GM12892 (cell line): ENCODE measurements at places on chromosomes 5 and 9.

GRCh38 chr5:143759396-143760130, 52.4 kb upstream of the HMHB1 start:
- no peak for DNase-seq

GRCh38 chr9:21988056-21988990, 5.9 kb downstream of the CDKN2A start:
- DNase-seq: no peak

- DNase-seq: no peak
Observed at GRCh38 chr5:158541536-158542297, 558.0 kb downstream of the EBF1 start.

- DNase-seq: no peak
Observed at GRCh38 chr5:6733411-6734242, 20.4 kb downstream of the TENT4A start.

DNA sequence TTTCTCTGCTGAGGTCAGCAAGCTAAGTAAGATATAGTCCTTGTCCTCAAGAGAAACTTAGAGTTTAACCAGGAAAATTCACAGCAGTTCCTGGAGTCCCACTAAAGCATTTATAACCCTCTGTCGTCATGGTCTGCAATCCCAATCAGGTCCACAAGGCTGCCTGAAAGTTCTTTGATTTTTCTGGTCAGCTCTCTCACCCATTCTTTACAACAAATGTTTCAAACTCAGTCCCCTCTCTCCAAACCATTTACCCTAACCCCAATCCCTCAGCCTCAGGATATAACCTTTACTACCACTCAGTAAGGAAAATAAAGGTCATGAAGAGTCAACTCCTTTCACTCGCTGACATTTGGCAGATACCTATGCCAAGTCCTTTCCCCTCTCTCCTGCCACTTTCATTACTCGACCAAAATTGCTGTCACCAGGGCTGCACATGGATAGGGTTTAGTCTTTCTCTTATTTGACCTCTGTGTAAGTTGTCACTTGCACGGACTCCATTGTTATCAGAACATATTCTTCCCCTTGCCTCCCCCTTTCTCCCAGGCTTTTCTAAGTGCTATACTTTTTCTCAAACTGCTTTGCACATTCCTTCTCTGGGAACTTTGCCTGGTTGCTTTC, 936.6 kb downstream of the NR2F1-AS1 start:
- DNase-seq: no peak

GRCh38 chr9:77945798-77946197, 85.8 kb downstream of the GNAQ start:
- no peak for DNase-seq

GRCh38 chr5:14684757-14685156, 20.2 kb downstream of the OTULIN start:
- no peak for DNase-seq

GRCh38 chr5:142896325-142897007, 126.3 kb downstream of the ARHGAP26 start:
- no peak for DNase-seq

- no peak for DNase-seq
Observed at GRCh38 chr5:173715607-173716006, 99.2 kb upstream of the BOD1 start.

GRCh38 chr9:70170151-70170790, 88.5 kb upstream of the SMC5 start:
- no peak for DNase-seq

DNA sequence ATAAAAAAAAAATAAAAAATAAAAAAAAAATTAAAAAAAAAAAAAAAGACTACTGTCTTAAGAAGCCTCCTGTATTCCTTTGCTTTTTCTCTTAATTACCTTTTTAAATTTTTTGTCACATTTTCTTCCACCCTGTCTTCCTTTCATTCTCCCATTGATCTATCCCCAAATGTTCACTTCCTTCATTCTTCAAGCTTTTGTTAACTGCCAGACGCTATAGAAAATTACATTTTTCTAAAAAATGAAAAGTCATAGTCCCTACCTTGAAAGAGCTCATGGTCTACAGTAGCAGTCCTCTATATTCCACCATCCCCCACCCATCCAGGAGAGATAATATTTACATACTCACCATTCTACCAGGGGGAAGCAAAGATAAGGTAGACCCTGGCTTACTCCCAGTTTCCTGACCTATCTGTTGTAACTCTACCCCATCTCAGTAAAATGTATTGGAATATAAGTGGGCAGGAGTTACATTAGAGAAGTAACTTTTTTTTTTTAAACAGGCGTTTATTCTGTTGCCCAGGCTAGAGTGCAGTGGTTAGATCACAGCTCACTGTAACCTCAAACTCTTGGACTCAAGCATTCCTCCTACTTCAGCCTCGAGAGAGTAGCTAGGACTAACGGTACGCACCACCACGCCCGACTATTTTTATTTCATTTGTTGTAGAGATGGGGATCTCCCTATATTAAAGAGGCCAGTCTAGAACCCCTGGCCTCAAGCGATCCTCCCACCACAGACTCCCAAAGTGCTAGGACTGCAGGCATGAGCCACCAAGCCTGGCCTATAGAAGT, 3.8 kb upstream of the PRKAA1 start:
- DNase-seq: no peak

DNA sequence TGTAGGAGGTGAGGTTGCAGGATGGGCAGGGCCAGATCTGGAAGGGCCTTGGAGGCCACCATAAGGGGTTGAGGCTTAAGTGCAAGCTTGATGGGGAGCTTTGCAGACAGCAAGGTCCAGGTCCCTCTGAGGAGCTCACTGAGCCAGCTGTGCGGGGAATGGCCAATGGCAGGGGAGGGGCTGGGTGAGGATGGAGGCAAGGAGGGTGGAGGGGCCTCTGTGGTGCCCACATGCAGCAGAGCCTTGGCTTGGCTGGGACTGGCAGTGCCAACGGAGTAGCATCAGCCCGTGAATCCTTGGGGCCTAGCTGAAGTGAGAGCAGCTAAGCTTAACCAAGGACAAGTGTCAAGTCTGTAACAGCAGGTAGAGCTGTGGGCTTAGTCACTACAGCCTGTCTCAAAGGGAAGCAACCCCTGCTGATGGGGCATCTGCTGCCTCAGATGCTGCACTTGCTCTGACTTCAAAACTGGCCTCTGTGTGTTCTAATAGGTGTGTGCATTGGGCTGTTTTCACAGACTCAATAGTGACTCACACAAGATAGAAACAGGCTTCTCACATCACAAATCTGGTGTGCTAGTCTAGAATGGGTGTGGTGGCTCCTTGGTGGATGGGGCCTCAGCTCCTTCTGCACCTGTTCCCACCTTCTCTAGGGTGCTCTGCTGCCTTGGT, 16.3 kb downstream of the GALNT12 start:
- DNase-seq: no peak

DNA sequence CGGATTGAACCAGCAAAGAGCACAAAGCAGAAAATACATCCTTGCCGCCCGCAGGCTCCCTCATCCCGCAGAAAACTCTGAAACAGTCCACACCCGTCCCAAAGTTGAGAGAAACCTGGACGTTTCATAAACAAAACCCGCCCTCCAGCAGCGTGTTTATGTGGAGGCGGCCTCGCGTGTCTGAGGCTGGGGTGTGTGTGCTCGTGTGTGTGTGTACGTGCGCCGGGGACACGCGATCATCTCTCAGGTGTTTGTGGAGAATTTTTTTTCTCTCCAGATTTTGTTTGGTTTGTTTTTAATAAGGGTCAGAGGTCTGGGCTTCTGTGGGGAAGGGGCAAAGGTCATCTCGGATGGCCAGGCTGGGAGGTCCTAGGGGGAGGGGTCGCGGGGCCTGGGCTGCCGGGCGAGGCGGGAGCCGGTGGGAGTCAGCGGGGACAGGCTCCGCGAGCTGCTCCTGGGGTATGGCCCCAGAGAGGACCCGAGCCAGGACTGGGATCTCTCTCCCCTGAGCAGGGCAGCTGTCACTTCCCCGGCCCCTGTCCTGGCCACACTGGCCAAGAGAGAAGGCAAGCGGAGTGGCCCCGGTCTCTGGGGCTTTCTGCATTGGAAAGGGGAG, 206.4 kb downstream of the C9orf50 start:
- no peak for DNase-seq

GRCh38 chr9:68949271-68950000, 64.5 kb downstream of the PRKACG start:
- no peak for DNase-seq

GRCh38 chr9:107158321-107158720, 124.8 kb upstream of the RAD23B start:
- DNase-seq: no peak

DNA sequence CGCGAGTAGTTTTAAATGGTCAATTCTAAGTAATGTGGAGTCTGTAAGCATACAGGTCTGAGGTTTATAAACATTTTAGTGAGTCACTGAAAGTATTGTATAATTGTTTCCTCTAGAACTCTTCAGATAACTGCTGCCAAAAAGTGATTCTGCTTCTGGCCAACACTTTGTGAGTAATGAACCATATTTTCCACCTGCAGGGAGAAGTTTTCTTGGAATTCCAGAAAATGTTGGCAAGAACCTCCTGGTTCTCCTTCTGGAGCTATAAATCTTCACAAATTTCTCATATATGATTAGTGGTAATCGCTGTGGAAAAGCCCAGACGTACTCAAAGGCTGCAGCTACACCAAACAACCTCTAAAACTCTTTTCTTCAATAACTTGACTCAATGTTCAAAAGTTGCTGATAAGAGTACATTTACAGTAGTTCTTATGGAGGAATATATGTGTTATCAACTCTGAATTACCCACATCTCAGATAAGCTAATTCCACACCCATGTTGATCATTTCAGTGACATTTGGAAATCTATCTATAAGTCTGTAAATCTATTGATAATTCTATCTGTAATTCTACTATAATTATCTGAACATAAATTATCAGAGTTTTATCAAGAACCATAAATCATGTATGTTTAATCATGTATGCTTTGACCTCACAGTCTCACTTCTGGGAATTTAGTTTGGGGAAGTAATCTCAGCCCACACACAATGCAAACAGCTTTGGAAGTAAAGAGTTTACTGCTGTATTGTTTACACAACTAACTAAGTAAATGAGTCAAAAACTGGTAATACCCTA, 74.1 kb downstream of the FNBP1 start:
- DNase-seq: no peak

DNA sequence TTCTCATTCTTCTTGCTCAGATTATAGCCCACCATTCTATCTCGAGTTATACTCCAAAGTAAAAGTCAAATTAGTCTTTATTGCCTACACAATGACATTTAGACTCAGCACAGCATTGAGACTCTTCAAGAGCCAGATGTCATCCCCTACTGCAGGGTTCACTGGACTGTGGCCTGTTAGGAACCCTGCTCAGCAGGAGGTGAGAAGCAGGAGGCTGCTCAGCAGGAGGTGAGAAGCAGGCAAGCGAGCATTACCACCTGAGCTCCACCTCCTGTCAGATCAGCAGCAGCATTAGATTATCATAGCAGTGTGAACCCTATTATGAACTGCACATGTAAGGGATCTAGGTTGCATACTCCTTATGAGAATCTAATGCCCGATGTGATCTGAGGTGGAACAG, 12.7 kb upstream of the LIFR start:
- DNase-seq: no peak

DNA sequence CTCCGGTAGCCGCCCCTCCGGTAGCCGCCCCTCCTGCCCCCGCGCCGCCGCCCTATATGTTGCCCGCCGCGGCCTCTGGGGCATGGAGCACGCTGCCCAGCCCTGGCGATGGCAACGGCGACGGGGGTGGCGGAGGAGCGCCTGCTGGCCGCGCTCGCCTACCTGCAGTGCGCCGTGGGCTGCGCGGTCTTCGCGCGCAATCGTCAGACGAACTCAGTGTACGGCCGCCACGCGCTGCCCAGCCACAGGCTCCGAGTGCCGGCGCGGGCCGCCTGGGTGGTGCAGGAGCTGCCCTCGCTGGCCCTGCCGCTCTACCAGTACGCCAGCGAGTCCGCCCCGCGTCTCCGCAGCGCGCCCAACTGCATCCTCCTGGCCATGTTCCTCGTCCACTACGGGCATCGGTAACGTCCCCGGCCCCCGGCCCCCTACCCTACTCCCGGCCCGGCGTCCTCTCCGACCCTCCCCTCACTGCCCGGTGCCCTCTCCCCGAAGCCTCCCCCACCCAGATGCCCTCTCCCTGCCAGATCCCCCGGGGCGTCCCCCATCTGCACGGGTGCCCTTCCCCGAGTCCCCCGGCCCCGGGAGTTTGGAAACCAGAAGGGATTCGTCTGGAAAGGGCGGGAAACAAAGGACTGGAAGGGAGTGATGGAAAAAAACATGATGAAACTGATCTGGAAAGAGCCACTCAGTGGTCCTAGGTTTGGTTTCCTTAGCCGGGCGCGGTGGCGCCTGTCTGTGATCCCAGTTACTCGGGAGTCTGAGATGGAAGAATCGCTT, 417 bp downstream of the SRD5A1 start:
- no peak for DNase-seq

- DNase-seq: no peak
Observed at GRCh38 chr5:8756498-8757084, 789.3 kb downstream of the SEMA5A start.

DNA sequence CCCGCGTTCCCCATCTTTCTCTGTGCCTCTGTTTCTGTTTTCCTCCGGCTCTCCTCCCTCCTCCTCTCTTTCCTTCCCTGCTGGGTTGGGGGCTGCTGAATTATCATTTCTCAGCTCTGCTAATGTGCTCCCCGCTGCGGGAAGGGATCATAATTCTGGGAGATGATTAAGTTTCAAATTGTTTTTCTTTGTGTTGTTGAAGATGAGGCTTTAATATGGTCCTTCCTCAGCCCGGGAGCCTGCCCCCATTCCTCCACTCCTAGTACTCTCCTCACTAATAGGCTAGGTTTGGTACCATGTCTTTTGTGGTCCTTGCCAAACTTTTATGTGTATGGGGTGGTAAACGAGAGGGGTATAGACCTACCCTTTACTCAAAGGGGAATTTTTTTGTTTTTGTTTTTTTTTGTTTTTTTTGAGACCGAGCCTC, 5.7 kb upstream of the PCDH1 start:
- DNase-seq: no peak

GRCh38 chr9:108671794-108672193, 184.0 kb downstream of the ACTL7B start:
- DNase-seq: no peak

GRCh38 chr9:132238026-132238972, 76.4 kb downstream of the NTNG2 start:
- no peak for DNase-seq

- no peak for DNase-seq
Observed at GRCh38 chr5:143188692-143189091, 214.8 kb downstream of the NR3C1 start.
